ENCODE measurements at places on chromosomes 7 and 10.
A peak's percentile ranks its signal among the peaks of the same experiment; 100 is the strongest.

GRCh38 chr10:72727130-72727529 is 35.2 kb downstream of the MCU start:
- peak; percentile 63 for DNase-seq

GRCh38 chr10:117545141-117546019 is 2.8 kb downstream of the EMX2 start:
- DNase-seq, result peak; percentile 36

GRCh38 chr10:119872610-119872859 is at the start of gene MCMBP:
MCMBP (minus strand) TSS chr10:119872843; CDS start chr10:119872584, 259 bp downstream.
- DNase-seq, result no peak

DNA sequence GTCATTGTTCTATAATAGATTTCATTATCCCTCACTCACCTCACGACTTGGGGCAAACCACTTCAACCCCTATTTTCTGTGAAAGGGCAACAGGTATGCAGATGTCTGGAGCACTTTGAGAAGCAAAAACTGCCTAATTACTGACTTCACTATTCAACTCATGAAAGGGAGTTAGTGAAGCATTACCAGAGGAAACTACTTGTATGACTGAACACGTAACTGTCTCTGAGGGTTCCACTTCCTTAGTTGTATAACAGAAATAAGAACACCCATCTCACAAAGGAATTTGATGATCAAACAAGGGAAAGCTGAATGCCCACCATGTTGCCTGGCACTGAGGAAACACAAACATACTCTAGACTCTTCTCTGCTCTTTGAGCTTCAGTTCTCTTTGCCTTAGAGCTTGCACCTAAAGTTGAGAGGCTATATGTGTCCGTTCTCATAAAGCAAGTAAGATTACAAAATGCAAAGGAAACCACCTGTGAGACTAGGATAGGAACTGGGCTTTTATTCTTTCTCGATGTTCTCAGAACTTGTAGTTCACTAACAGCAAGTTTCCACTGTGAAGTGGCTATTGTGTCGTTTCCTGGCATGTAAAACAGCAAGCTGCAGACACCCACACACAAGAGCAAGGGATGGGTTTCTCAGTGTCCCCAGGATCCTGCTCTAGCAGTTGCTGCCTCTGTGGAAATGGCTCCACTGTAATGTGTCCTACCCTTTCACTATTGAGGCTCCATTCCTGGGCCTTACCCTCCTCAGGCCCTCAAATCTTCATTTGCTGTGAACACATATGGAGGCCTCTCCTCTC is 2.6 kb downstream of the TMEM243 start:
- no peak for DNase-seq

GRCh38 chr10:124319926-124320391 is 98.8 kb downstream of the OAT start:
- DNase-seq, result peak; percentile 86

DNA sequence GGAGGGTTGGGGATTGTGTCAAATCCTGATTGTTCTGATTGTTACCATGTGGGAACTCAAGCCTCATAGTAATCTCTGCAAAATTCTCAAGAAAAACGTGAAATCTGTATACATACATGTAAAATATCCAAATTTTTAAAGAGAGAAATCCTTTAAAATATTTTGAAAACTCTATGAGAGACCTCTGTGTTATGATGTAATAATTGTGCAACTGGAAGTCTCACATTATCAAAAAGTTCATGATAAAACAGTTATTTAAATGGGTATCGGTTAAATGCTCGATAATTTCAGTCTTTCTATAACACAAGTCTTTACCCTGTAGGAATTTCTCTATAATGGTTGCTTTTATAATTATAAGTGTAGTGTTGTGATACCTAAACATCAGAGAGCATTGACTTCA is 95.5 kb downstream of the TMEM26 start:
- no peak for DNase-seq

- no peak for DNase-seq
Measured at GRCh38 chr10:84294766-84295447, 33.5 kb upstream of the CCSER2 start.

DNA sequence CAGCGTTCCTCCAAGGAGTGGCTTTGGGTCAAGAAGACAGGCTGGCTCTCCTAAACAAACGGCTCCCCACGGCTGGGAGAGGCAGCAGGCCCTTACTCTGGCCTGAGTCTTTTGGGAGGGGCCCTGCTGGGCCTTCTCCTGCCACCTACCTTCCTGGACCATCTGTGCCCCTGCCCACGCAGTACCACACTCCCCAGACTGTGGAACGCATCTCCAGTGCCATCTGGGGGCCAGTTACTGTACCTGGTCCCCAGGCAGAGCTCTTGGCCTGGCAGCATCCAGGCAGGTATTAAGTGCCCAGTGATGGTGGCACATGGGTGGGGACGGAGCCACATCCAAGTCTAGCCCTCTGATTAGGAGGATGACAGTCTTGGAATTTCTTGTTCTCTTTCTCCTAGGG is 14.4 kb downstream of the ALKBH4 start:
- no peak for DNase-seq
